ENCODE measurements at places on chromosomes 12 and 14.

DNA sequence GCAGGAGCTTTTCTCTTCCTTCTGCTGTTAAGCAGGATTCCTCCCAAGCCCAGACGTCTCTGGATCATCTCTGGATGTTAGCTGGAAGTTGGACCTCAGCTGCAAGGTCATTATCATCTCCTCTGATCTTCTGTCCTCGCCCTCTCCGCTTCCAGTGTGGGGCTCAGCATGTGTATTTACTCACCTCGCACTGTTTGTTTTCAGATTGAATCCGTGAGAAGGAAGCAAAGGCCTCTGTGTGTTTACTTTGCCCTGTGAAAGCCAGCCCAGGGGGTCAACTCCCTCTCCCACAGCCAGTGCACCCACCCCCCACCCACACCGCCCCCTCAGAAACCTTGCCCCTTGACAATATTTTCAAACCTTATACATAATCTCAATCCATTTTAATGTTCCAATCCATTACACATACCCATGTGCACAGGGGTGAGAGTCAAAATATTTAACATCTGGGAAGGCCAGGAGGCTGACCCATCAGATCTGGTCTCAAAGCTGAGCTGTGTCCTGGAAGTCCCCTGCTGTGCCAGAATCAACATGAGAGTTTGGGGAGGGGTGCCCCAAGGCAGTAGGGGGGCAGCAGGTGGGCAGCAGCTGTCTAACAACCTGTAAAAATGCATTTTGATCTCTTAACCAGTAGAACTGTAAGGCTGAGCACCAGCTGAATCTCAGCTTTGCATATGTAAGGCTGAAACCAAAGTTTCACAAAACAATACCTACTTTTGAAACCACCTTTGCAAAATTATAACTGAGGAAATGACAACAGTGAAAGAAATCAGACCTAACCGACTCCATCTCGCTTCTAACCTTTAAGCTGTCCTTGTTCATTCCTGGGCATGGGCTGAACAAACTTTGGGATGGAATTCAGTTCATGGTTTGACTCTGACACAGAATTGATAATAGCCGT, 157.9 kb downstream of the ZNF664 start:
- DNase-seq: no peak

DNA sequence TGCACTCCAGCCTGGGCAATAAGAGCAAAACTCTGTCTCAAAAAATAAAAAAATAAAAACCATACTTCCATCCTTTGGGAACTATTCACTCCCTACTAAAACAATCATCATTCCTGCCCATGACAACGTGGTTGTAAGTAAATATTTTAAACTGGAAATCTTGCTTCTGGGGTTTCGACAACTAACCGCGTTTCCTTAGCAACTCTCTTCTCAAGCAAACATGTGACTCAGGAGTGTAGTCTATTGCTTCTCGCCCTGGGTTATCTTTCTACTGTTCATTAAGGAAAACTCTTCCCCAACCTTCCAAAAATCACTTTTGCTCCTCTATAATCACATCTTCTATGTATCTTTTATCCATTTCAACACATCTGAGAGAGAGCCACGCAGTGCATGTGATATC, 21.8 kb downstream of the APPL2 start:
- no peak for DNase-seq

GRCh38 chr14:68623826-68624225, 169.0 kb downstream of the ZFP36L1 start:
- DNase-seq: peak; percentile 6

DNA sequence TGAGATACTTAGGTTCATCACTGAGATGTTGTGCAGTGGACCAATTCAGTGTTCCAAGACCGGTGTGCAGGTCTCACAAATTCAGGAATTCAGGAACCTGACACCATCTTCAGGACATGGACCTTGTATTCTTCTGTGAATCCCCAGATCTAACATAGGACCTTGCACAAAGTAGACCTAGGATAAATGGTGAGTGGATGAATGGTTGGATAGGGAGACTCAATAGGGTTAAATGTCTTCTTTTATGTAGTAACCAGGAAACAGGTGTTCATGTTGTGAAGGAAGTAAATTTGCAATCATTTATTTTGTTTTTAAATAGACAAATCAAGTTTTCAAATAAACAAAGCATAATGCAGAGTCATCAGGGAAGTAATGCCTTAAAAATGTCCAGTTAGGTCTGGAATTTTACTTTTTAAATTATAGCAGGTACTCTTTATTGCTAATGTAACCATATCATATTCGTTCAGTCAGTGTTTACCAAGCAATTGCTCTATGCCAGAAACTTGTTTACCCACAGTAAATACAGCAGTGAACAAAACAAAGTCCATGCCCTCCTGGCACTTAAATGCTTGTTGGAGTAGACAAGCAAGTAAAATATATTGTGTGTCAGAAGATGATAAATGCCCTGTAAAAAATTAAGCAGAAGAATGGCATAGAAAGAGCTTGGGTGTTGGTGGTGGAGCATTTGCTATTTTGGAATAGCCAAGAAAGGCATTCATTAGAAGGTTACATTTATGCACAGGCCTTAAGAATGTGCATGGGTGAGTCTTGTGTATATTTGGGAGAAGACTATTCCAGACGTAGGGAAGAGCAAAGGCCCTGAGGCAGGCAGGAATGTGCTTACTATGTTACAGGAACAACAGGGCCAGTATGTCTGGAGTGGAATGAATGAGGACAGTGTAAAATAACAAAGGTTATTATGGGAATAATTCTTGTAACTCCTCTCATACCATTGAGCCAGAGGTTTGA, 26.3 kb downstream of the RXYLT1 start:
- no peak for DNase-seq

GRCh38 chr14:23486036-23486435, 16.5 kb downstream of the NGDN start:
- no peak for DNase-seq

DNA sequence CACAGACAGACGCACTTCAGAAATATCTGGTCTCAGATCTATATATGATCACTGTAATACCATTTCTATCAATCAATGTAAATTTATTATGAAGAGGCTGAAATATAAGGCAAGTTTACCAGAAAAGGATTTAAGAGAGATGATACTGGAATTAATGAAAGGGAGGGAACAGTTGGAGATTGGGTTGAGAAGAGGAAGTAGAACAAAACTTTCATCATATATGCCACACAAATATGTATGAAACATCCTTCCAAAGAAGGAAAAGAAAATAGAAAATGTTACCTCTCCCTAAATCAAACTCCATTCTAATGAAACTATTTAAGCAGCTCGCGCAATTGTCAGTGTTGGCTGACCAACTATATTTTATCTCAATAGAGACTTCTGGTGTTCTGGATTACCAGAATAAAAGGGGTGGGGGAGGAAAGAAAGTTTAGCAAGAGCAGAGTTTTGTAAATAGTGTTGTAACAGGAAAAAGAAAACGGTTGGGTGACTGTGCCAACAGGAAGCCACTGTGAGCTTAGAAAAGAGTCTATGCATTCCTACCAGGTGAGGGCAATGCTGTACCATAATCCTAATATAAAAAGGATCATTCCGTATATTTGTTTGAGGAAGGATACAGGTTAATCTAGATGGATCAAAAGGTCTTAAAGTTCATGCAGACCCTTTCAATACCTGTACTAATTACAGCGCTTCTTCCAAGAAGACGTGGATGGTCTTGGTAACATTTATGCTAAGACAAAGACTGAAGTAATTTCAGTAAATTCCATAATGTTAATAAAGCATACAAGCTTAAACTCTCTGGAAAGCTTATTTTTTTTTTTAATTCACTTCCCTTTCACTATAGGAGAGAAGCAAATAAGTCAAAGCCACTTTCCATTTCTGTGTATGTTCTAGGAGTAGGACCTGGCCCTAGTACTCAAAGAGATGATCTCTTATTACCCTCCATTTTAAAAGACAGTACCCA, 14.5 kb upstream of the LLPH start:
- peak; percentile 63 for DNase-seq

DNA sequence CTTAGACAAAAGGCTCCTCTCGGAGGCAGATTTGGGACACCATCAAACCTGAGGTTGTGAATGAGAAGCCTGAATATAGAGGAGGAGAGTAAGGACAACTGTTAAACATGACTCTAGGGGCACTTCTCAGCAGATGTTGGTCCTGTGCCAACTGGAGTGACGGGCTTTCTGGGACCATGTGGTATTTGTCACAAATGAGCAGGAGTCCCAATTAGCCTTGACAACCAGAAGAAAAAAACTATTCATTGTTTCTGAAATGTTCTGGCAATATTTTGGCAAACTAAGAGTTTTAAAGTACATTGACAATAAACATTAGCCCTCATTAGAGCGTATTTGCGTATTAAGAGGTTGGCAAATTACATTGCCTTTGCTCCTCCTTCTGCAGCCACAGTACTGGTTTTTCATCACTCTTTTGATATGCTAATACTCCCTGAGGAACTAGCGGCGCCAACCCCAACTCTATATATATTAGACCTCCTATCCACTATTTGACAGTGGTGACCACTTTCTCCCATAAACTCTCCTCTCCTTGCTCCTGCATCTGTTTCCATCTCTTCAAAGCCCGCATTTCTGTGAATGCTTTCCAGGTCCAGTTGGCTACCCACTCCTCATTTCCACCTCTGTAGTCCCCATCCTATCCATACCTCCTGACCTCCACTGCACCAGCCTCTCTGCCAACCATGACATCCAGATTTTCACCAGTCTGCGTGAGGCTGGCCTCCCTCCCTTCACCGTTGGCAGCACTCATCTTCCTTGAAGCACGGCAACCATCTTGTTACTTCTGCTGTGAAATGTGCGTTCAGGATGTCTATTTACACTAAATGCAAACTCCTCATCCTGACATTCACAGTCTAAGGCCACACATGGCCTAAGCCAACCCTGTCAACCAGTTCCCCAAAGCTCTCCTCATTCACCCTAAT, 100.7 kb downstream of the ZFC3H1 start:
- no peak for DNase-seq

- no peak for DNase-seq
These were observed 74.3 kb downstream of the SUSD6 start for GRCh38 chr14:69685716-69686115.

Data from mucosa of gallbladder (tissue), 1 donor.